ENCODE measurements at places on chromosomes 1 and 21. TPM values are rescaled to one million over a fixed set of nuclear protein-coding genes. Genes with fewer than 3 reads are reported as not detected.

Gene NR5A2
- total RNA-seq, result 20.4 TPM

DNA sequence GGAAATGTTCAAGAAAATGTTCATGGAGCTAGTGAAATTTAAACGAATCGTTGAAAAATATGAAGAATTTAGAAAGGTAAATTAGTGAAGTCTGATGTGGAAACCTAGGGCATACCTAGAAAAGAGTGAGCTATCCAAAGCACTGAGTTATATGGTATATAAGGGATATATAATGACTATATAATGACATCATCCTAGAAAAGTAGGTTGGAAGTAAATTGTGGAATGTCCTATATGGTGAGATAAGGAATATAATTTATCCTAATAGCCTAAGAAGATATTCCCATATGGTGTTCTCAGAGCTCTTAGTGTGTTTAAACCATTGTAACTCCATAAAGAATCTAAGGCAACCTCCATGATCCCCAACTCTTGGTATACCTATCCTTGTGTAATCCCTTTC is 876.4 kb upstream of the ADGRL2 start:
- no peaks in the 10 kb centered on the region for H3K36me3 ChIP-seq
- H3K4me1 ChIP-seq, result no peaks in the 10 kb centered on the region
- no peak for DNase-seq
- no peak overlapping the region for H3K4me3 ChIP-seq

Gene IVNS1ABP
- 21.2 TPM for total RNA-seq

GRCh38 chr21:45510466-45510955 is 31.7 kb downstream of the SLC19A1 start:
- peak; percentile 48 for DNase-seq
- H3K4me3 ChIP-seq, result no peak overlapping the region
- peaks cover 10% of the 10 kb centered on the region for H3K4me1 ChIP-seq
- no peaks in the 10 kb centered on the region for H3K27me3 ChIP-seq

DNA sequence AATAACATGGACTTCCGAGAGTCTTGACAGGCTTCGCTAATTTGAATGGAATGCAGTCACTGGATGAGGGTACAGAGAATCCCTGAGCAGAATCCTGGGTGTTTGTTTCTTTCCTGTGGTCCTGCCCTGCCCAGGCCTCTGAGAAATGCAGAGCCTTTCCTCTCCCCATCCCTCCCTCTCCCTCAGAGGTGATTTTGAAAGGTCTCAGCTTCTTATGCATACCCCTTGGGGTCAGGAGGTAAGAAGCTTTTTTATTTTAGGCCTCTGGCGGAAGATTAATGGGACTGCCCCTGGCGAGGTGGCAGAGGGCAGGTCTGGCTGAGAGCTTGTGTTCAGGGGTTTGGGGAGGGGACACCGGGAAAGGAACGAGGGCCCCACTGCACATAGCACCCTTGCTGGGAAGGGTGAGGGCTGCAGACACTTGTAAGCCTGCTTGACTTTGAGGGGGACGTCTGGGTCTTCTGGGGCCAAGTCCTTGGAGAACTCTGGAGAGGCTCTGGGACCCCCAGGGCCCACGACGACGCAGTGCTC is 116.5 kb upstream of the SLC45A1 start:
- H3K27ac ChIP-seq, result peak overlapping the region; percentile 97
- H3K4me3 ChIP-seq, result no peak overlapping the region
- peak; percentile 51 for DNase-seq
- H3K36me3 ChIP-seq, result no peaks in the 10 kb centered on the region

Gene MAP1LC3C
- 0.24 TPM for total RNA-seq

DNA sequence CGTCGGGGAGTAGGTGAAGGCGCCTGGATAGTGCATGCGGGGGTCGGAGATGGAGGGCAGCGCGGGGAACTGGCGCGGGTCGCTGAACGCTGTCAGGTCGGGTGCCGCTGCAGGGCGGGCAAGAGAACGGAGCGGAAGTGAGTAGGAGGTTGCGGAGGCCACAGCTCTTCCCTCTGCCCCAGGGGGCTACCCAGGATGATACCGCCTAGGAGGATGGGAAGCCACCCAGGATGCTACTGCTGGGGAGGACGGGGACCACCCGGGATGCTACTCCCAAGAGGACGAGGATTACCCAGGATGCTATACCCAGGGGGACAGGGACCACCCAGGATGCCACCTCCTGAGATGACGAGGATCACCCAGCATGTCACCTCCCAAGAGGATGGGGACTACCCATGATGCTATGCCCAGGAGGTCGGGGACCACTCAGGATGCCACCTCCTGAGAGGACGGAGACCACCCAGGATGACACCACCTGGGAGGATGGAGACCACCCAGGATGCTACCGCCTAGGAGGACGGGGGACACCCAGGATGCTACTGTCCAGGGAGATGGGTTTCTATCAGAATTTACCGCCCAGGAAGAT is 123.8 kb downstream of the CLIC6 start:
- H3K4me3 ChIP-seq, result no peak overlapping the region
- H3K36me3 ChIP-seq, result no peaks in the 10 kb centered on the region
- no peaks in the 10 kb centered on the region for H3K27me3 ChIP-seq
- DNase-seq, result no peak
- H3K27ac ChIP-seq, result no peak overlapping the region
- peaks cover 59% of the 10 kb centered on the region for H3K4me1 ChIP-seq

GRCh38 chr1:27356619-27357280 is 10.0 kb downstream of the MAP3K6 start:
- H3K4me1 ChIP-seq, result peaks cover 8% of the 10 kb centered on the region
- no peak for DNase-seq
- H3K27ac ChIP-seq, result no peak overlapping the region
- no peaks in the 10 kb centered on the region for H3K27me3 ChIP-seq

DNA sequence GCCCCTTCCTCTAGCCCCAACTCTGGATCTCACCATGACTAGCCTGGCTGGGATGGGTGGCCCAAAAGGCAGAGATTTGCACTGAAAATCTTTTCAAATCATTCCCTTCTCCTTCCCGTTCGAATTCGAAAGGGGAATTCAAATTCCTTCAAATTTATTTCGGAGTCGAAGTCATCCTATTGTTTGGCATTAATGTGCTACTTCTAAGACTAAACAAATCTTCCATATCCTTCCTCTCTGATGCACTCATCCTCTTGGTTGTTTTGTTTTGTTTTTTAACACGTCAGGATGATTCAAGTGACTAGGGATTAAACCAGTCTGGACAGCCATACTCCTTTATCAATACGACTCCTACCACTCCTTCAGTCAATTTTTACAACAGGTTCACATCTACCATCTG is 95.5 kb upstream of the SGIP1 start:
- no peaks in the 10 kb centered on the region for H3K27me3 ChIP-seq
- no peak overlapping the region for H3K27ac ChIP-seq
- H3K4me3 ChIP-seq, result no peak overlapping the region

DNA sequence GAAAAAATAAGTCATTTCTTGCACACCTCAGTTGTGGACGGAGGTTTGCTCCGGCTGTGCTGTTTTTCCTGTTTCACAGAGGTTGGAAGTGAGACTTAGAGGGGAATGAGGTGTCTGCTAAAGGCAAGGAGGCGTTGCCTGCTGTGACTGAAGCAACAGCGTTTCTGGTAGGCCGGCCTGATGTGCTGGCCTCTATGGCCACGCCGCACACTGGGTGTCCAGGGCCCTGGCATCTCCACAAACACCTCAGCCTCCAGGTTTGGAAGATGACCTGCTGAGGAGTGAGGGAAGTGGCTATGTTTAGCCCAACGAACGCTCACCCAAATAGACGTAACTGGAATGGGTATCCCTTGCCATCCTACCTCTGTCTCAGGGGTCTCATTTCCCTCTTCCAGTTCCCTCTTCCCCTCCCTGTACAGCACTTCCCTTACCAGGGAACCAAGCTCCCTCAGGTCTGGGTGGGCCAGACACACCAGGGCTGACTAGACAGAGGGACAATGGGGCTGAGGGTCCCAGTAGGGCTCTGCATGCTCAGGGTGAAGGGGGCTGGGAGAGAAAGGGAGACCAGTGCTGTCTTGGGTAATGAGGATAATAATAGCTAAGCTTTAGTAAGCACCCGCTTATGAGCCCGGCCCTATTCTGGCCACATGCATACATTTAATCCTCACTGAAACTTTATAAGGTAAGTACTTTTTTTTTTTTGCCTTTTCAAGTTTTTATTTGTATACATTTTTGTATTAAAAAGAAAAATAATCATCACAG is 11.9 kb downstream of the CACNA1S start:
- H3K27me3 ChIP-seq, result no peaks in the 10 kb centered on the region
- no peaks in the 10 kb centered on the region for H3K4me1 ChIP-seq
- H3K4me3 ChIP-seq, result no peak overlapping the region
- no peaks in the 10 kb centered on the region for H3K36me3 ChIP-seq
- H3K27ac ChIP-seq, result no peak overlapping the region

DNA sequence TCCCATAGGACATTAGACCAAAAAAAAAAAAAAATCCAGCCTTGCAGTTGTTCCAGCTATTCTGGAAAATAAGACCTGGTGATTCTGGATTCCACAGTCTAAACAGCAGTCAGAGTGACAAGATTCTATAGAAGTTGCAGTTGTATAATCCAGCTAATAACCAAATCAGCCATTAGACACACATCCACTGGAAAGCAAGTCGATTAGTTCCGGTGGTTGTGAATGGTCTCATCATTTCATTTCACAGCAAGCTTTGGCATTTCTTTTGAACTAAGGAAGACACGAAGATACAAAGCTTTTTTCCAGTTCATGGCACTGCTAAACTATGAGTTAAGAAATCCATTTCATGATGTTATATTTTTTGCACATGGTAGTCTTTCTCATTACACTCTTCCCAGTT is 54.4 kb upstream of the FAM89A start:
- H3K4me1 ChIP-seq, result no peaks in the 10 kb centered on the region
- no peak for DNase-seq
- H3K36me3 ChIP-seq, result no peaks in the 10 kb centered on the region
- H3K27ac ChIP-seq, result no peak overlapping the region
- H3K4me3 ChIP-seq, result no peak overlapping the region

DNA sequence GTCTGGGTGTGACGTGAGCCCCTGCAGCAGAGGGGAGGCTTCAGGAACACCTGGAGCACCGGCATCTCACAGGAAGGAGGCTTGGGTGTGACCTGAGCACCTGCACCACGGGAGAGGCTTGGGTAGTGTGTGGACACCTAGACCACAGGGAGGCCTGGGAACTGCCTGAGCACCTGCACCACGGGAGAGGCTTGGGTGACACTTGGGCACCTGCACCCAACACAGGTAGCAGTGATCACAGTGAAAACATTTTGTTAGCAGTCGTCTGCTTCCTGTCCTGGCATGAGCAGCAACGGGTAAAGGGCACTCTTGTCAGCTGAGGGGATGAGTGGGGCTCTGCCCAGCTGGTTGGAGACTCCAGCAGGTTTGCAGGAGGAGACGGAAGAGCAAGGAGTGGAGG is 22.4 kb downstream of the LRRC3 start:
- no peaks in the 10 kb centered on the region for H3K27me3 ChIP-seq
- H3K4me1 ChIP-seq, result no peaks in the 10 kb centered on the region
- peak overlapping the region; percentile 84 for H3K27ac ChIP-seq
- no peaks in the 10 kb centered on the region for H3K36me3 ChIP-seq

Gene TNFRSF18
- total RNA-seq, result not detected

GRCh38 chr1:108107658-108108057 is 92.5 kb downstream of the SLC25A24 start:
- H3K36me3 ChIP-seq, result no peaks in the 10 kb centered on the region
- DNase-seq, result no peak
- no peak overlapping the region for H3K4me3 ChIP-seq
- no peaks in the 10 kb centered on the region for H3K27me3 ChIP-seq
- H3K4me1 ChIP-seq, result no peaks in the 10 kb centered on the region

- peaks cover 7% of the 10 kb centered on the region for H3K36me3 ChIP-seq
- peak; percentile 22 for DNase-seq
- no peak overlapping the region for H3K4me3 ChIP-seq
- H3K27me3 ChIP-seq, result no peaks in the 10 kb centered on the region
Observed at GRCh38 chr1:228095161-228095560, 8.0 kb downstream of the C1orf35 start.

Gene ARHGAP29
- 22.6 TPM for total RNA-seq

Gene SPRR3
- total RNA-seq, result not detected

DNA sequence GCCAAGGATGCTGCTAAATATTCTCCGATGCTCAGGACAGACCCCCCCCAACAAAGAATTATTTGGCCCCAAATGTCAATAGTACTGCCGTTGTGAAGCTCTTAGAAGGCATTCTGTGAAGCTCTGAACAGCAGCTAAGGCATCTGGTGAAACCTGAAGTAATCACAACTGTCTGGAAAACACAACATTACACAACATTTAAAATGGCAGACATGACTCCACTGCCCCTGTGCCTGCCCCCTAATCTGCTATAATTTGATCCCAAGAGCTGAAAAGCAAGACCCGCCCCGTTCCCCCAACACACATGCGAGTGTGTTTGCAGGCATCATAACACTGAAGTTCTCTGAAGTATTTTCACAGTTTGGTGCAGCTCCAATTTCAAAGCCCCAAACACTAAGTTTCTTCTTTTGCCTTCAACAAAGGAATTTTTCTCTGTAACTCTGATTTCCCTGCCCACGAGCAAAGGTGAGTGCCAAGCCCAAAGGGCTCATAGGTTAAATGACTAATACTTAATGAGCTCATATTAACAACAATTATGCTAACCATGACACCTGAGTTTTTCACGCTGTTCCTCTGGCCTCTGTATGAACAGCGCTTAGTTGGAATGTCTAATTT is 129.2 kb downstream of the CLIC6 start:
- H3K4me3 ChIP-seq, result no peak overlapping the region
- no peak overlapping the region for H3K27ac ChIP-seq
- peaks cover 60% of the 10 kb centered on the region for H3K4me1 ChIP-seq
- DNase-seq, result no peak

DNA sequence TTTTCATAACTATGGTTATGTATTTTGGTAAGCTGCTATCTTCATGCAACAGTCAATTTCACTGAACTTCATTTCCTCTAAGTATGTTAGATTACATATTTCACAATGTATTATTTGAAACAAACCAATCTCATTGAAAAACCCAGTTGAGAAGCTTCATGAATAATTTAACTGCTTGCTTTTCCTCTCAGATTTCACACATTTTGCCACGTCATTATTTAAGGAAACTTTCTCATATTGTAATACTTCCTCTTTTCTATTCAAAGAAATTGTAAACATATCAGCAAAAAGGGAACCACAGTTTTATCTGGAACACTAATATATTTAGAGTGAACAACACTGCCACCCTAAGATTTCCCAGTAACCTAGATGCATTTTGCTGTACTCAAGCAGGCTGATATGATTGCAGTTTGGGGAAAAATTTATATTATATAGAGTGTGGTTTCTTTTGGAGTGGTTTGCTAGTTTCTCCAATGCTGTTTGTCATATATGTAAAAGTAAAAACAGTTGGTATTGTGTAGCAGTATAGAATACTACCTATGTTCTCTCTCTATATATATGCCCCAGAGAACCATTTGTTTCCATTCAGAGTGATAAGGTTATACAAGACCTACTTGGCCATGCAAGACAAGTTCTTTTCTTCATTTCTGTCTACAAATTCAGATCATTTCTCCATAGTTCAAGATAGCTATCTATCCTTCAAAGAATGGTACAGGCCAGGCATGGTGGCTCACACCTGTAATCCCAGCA is 28.4 kb upstream of the AHCTF1 start:
- peak overlapping the region; percentile 10 for H3K27ac ChIP-seq
- H3K36me3 ChIP-seq, result no peaks in the 10 kb centered on the region
- H3K4me3 ChIP-seq, result no peak overlapping the region
- H3K27me3 ChIP-seq, result no peaks in the 10 kb centered on the region
- no peaks in the 10 kb centered on the region for H3K4me1 ChIP-seq

GRCh38 chr21:38712071-38712470 is 93.7 kb upstream of the ETS2 start:
- no peaks in the 10 kb centered on the region for H3K36me3 ChIP-seq
- H3K27ac ChIP-seq, result no peak overlapping the region
- no peaks in the 10 kb centered on the region for H3K4me1 ChIP-seq
- no peaks in the 10 kb centered on the region for H3K27me3 ChIP-seq
- DNase-seq, result no peak

Data from right lobe of liver (tissue), 6 donors.